Left renal pelvis (tissue), 4 donors: ENCODE measurements at places on chromosomes 12 and 14. TPM values are rescaled to one million over a fixed set of nuclear protein-coding genes. Genes with fewer than 3 reads are reported as not detected.

The NFE2 gene
- 1.9 TPM for polyA plus RNA-seq

The FOXG1 gene
- polyA plus RNA-seq = 0.03 TPM

The PTPRQ gene
- polyA plus RNA-seq = 32.0 TPM

The CLEC4D gene
- 0.09 TPM for polyA plus RNA-seq

The ING4 gene
- 118 TPM for polyA plus RNA-seq

The SLC15A4 gene
- 25.0 TPM for polyA plus RNA-seq
